ENCODE measurements at places on chromosomes 5 and 9. TPM values are rescaled to one million over a fixed set of nuclear protein-coding genes. Genes with fewer than 3 reads are reported as not detected.

The IL5 gene
- 0.69 TPM for total RNA-seq

The TBC1D2 gene
- total RNA-seq = 2.8 TPM

The RELL2 gene
- total RNA-seq = 24.3 TPM

The RNF183 gene
- total RNA-seq = 0.64 TPM

The C1QTNF2 gene
- total RNA-seq = not detected

The KIAA0825 gene
- 1.1 TPM for total RNA-seq

The ITK gene
- 249 TPM for total RNA-seq

The PSAT1 gene
- 145 TPM for total RNA-seq

The FBP1 gene
- total RNA-seq = 0.47 TPM

GRCh38 chr9:137034709-137035506 is 3.0 kb upstream of the FUT7 start:
- peak; percentile 96 for DNase-seq

- DNase-seq = peak; percentile 45
These were observed 39.0 kb upstream of the OSMR start for GRCh38 chr5:38806775-38807258.

GRCh38 chr9:2874001-2874750 is 30.3 kb upstream of the PUM3 start:
- no peak for DNase-seq

DNA sequence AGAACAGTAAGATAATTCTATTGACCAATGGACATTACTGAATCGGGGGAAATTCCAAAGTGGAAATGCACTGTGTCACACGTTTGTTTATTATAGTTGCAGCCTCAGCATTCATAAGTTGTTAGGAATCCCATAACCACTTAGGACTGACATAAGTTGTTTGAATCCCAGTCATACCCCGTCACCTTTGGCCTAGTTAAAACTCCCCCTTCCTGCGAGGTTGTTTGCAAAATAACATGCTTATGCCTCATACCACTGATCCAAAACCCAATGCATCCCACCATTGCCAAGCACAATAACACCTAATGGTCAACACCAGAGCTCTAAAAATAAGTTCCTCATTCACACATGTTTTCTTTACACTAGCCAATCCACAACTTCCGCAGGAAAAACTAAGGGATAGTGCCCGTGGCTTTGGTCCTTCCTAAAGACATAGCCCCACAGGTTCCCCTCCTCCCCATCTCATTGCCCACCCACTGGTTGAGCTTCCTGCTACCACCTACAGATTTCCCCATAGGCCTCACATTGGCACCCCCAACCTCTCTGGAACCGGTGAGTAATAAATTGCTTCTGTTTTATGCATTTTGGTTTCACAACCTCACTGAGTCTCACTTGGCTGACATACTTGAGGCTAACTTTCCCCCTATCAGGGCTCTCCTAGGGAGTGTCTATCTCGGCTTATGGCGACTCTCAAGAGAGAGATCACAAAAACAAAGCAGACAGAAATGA is 42.3 kb upstream of the MUSK start:
- peak; percentile 63 for DNase-seq

DNA sequence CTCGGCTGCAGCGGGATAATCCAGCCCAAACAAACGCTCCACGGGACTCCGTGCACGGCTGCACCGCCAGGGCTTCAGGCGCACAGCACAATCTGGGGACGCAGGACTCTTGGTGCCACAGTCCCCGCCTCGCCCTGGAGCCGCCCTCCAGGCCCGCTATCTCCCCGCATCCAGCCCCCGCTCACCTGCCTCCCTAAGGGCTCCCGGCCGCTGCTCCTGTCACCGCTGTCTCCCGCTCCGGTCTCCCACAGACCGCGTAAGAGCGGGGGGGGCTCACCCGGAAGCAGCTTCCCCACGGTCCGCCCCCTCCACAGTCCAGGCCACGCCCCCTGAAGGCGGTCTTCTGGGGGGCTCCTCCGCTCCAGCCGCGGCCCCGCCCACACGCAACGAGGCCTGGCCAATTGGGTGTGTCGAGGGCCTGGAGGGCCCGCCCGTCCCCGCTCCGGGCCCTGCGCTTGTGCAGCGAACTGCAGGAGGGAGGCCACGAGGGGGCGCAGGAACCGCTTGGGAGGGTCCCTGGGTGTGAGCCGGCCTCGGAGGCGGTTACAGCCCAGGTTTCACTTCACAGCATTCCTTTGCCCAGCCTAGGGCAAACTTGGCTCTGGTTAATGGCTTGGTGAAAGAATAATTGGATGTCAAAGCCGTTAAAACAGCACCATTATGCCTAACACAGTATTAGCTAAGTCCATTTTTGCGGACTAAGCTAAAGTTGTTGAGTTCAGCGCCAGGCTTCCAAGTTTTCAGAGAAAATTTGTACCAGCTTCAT is at the start of gene ALAD:
ALAD (minus strand) TSS at position 258 of the 766 bp plus-strand sequence. CDS start 7,725 bp downstream, outside the sequence.
- DNase-seq = peak; percentile 100

- no peak for DNase-seq
These were observed 6.2 kb downstream of the DCANP1 start for GRCh38 chr5:135440916-135441315.

DNA sequence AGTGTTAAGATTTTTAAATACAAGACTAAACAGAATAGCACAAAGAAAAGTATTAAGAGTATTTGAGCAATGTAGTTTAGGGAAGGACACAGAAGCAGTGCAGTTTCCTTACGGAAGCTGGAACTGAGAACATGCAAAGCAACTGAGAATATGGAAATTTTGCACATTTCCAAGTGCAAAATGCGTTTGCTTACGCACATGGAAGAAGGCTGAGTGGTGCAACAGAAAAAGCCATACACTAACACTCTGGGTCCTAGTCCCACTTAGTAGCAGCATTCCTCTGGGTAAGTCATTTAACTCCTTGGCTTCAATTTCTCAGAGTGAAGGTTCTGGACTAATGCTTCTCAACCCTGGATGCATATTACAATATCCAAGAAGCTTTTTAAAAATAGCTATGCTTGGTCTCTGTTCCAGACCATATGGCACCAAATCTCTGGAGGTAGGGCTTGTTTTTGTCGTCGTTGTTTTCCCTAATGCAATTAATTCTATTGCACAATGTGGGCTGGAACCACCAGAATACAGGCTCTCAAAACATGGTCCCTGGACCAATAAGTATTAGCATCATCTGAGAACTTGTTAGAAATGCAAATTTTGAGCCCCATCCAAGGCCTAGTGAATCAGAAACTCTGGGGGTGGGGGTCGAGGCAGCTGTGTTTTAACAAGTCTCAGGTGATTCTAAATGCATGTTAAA is 65.2 kb upstream of the DEPDC1B start:
- no peak for DNase-seq

GRCh38 chr5:157657516-157657915 is 5.3 kb upstream of the SOX30 start:
- DNase-seq = no peak

GRCh38 chr5:34525761-34526160 is 130.4 kb upstream of the RAI14 start:
- DNase-seq = no peak

GRCh38 chr9:18768951-18769622 is 263.9 kb downstream of the SAXO1 start:
- DNase-seq = no peak

DNA sequence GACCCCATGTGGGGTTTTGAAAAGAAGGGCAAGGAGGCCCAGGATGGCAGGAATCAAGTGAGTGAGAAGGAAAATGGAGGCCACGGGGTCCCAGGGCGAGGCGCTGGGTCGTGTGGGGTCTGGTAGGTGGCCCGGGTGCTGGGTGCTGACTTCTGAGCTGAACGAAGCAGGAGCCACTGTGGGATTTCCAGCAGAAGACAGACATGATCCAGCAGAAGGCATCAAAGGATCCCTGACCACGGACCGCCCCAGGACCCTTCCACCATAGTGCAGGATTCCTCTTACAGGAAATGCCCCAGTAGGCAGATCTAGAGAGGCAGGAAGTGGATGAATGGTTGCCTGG is 106.7 kb downstream of the ADAMTS2 start:
- no peak for DNase-seq

DNA sequence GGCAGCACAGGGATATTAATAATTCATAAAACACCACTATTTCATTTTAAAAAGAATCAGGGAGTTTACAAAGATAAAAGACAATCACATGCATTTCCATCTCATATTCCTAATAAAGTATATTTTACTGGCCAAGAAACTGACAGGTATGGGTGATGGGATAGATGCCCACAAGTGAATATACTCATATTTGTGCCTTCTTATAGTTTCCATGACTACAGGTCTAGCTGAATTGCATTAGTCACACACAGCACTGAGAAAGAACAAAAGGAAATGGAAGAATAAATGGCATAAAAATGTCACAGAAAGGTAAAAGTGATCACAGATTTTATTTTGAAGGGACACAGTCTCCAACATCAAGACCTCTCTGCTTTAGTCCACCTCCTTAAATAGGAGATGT is 193.5 kb downstream of the PLK2 start:
- no peak for DNase-seq

DNA sequence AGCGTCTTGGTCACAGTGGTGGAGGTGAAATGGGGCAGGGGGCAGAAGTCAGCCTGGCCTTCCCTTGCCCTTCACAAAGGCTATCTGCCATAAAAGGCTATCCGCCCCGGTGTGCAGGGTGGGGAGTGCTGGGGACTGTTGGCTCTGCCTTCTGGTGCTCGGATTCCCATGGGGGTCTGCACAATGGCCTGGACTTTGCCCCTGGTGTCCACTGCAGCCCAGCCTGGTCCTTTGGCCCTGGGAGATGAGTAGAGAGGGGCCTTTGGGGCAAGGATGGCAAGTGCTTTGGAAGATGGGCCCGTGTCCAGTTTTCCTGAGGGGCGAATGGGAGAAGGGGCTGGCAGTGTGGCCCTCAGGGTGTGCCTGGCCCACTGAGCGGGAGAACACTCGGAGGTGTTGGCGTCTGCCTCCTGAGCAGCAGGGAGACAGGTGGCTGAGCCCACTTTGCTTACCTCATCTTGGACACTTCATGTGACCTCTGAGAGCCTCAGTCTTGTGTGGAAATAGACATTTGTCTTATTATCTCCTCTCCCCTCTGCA is 69.9 kb downstream of the HSPA4 start:
- no peak for DNase-seq

DNA sequence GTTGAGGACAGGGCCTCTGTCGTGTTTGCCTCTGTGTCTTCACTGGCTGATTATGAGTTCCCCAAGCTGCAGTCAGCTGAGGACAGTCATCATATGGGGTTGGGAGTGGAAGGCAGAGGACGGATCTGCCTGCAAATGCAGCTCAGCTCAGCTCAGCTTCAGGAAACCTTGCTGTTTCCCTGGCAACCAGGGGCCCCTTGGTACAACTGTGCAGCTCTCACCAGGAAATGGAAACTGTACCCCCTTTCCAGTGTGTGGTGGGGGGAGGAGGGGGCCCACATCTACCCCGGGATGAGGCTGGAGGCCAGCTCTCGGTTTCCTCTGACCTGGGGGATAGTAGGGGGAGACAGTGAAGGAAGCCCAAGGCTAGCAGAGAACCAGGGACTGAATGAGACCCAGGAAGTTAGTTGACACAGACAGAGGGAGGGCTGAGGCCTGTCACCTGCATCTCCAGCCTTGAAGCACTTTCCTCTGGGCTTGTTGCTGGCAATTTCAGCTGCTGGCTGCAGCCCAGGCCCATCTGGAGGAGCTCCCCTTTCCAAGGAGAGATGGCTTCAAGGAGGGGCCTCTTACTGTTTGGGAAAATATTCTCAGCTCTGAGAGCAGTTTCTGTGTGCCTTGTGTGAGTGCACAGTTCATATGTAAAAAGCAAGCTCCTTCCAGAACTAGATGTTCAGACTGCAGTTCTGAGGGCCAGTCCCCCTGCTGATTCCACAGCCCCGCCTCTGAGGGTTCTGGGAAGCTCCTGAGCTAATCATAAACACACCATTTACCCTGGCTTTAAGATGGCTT is 6.9 kb downstream of the ANXA6 start:
- DNase-seq = peak; percentile 87

DNA sequence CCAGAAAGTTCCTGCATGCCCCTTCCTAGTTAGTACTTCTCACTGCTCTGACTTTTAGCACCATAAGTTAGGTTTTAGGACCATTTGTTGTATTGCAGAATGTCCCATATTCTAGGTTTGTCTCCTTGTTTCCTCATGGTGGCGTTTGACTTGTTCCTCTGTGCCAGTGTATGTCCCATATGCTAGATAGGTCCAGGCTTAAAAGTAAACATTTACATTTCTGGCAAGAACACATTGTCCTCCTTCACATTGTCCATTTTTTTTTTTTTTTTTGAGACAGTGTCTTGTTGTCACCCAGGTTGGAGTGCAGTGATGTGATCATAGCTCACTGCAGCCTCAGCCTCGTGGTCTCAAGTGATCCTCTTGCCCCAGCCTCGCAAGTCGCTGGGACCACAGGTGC is 15.4 kb downstream of the TBC1D13 start:
- no peak for DNase-seq

- no peak for DNase-seq
These were observed 14.2 kb downstream of the NUDT2 start for GRCh38 chr9:34343605-34344004.

DNA sequence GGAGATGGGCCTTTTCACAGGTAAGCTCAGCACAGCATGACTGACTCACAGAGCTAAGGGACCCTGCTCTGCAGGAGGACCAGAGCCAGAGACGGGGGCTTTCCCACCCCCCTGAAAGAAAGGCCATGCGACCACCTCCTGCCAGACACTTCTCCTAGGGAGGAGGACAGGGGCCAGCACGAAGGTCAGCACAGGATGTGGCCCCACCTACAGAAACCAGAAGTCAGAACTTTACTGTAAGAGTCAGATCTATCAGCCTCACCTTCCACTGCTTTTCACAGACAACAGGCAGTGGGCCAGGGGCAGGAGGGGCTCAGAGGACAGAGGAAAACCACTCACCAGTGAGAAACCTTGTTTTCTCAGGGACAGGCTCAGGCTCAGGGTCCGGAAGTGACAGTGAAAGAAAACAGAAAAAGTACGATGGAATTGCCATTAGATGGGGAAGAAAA is 37.9 kb downstream of the CCNJL start:
- DNase-seq = no peak

- DNase-seq = no peak
These were observed 138.1 kb downstream of the EMB start for GRCh38 chr5:50302815-50303490.

GRCh38 chr5:97657239-97657638 is 474.2 kb upstream of the RIOK2 start:
- DNase-seq = no peak

DNA sequence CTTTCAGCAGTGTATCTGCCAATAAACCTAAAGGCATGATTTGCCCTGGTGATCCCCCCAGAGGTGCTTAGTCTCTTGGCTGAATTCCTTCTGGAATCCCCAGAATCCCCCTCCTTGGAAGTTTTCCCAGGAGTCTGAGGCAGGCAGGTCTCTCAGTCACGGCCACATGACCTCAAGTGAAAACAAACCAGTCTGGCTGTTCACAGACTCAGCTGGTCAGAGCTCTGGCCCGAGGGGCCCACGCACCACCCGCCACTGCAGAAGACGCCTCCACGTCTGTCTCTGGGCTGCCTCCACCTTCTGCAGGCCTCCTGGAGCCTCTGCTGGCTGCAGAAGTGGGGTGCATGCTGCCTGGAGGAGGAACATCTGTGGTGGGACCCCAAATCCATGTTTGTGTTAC is 52.5 kb downstream of the HRH2 start:
- DNase-seq = no peak

- DNase-seq = no peak
These were observed 575.6 kb upstream of the GRAMD2B start for GRCh38 chr5:125847561-125847960.

- no peak for DNase-seq
These were observed 4.4 kb downstream of the EIF4EBP3 start for GRCh38 chr5:140551872-140552271.

GRCh38 chr5:14440582-14441431 is 140.8 kb upstream of the OTULINL start:
- no peak for DNase-seq

GRCh38 chr5:76851728-76852369 is 2.0 kb downstream of the S100Z start:
- DNase-seq = no peak

- DNase-seq = no peak
These were observed 8.6 kb upstream of the LHFPL2 start for GRCh38 chr5:78657201-78657600.

Data from activated CD4-positive, alpha-beta T cell treated with anti-CD3 and anti-CD28 coated beads for 36 hours (primary cell).